ENCODE measurements at places on chromosomes 12 and 14.

- DNase-seq, result peak; percentile 50
Observed at GRCh38 chr12:116125956-116126566, 151.4 kb downstream of the MED13L start.

DNA sequence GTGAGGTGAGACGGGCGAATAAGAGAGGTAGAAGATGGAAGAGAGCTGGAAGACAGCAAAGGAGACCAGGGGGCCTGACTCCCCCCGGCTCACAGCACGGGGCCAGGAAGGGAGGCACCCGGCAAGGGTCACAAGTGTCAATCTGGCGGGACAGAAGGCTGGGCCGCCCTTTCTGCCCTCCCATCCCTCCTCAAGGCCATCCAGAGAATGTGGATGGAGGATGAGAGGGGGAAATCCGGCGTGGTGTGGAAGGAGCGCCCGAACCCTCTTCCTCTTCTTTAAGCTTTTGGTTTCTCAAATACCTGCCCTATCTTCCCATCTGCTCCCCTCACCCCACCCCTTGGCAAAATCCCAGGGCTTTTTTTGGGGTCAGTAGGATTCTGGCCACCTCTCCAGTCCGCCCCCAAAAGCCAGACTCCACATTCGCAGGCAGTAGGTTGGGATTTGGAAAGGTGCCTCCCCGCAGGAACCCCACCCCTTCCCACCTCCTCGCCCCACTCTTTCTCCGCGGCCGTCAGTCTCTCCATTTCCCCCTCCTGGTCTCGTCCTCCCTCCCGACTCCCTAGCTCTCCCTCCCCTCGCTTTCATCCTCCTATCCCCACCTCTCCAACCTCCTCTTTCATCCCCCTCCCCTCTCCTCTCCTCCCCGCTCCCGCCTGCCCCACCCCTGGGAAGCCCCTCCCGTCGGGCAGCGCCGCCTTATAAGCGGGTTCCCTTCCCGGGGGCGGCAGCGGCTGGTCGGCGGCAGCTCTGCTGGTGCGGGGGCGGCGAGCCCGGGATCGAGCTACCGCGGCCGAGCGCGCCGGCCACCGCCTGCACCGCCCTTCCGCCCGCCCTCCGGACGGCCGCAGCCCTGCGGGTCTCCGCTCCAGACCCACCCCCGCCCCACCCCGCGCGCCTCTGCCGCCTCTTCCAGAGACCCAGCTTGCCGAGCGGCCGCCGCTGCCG, at the start of gene PTMS:
PTMS (plus strand) TSS at position 730 of the 948 bp plus-strand sequence. CDS start 343 bp downstream, outside the sequence.
- peak; percentile 90 for DNase-seq

- DNase-seq, result no peak
Observed at GRCh38 chr12:4960030-4960429, 50.3 kb downstream of the KCNA1 start.

DNA sequence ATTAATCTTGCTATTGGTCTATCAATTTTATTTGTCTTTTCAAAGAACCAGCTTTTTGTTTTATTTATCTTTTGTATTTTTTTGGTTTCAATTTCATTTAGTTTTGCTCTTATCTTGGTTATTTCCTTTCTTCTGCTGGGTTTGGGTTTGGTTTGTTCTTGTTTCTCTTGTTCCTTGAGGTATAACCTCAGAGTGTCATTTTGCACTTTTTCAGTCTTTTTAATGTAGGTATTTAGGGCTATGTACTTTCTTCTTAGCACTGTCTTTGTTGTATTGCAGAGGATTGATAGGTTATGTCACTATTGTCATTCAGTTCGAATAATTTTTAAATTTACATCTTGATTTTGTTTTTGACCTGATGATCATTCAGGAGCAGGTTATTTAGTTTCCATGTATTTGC, 92.7 kb upstream of the DCD start:
- no peak for DNase-seq

DNA sequence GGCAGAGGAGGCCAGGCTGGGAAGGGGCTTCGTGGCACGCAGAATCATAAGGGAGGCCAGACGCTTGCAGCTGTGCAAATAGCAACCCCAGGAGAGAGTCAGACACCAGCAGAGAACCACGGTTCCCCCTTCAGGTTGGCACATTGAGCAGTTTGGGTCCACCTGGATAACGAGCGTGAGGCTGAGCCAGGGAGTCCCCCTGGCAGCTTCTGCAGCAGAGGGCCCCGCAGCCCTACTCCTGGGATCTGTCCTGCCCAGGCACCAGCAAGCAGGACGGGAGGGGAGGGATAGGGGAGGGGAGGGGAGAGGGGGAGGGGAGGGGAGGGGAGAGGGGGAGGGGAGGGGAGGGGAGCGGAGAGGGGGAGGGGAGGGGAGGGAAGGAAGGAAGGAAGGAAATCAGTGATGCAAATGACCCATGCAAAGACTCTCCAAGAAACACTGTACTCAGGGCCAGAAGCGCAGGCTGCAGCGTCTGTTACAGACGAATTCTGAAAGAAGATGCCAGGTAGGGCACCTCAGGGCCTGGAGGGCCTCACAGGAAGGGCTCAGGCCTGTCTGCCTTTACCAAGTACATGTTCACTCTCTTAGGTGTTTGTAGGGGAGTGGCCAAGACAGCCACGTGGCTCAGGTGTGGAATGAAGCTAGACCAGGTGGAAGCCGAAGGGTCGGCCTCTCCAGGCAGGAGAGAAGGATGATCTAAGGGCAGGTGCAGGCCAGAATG, 32.3 kb upstream of the MMP17 start:
- DNase-seq, result no peak

GRCh38 chr14:105694961-105695360, 168.6 kb downstream of the TMEM121 start:
- no peak for DNase-seq

GRCh38 chr14:38389681-38390080, 133.8 kb upstream of the CLEC14A start:
- no peak for DNase-seq

GRCh38 chr12:114698566-114699163, 14.7 kb upstream of the TBX3 start:
- DNase-seq, result no peak

GRCh38 chr14:99677231-99678140, 6.6 kb upstream of the CYP46A1 start:
- DNase-seq, result no peak

GRCh38 chr12:1305791-1306500, 288.4 kb downstream of the FBXL14 start:
- no peak for DNase-seq

DNA sequence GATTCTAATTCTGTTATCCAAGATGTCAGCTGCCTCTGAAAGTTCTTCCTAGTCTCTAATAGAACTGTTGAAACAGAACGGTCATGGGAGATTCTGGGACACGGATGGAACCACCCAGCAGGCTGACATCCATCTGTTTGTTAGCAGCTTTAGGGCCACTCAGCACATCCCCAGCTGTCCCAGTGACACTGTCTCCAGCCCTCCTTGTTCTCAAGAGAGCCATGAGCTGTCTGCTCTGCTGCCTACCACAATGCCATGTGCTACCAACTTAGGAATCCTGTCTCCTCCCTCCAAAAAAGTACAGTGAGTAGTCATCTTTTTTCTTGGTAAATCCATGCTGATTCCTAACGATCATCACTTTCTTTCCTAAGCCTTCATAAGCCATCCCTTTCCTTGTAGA, 130.5 kb downstream of the ZFP36L1 start:
- DNase-seq, result no peak

DNA sequence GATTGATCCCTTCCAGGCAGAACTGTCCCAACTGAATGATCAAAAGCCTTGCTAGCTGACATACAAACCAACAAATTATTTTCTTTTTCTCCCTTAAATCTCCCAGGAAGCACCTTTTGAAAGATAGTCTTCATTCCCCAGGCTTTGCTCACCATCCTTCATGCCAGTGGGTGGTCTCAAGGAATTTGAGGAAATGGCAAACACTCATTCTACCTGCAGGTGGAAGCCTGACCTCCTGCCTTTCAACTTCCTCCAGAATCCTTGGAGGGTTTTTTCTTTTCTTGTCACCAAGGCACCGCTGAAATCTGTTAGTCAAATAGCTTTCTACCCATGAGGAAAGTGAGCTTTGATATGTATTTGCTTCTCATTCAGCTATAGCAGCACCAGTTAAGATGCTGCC, 128.5 kb downstream of the WIF1 start:
- no peak for DNase-seq

Data from adipocyte (in vitro differentiated cells).